Melanocyte of skin (primary cell): ENCODE measurements at places on chromosomes 1 and 21. TPM values are rescaled to one million over a fixed set of nuclear protein-coding genes. Genes with fewer than 3 reads are reported as not detected.

The KCNE2 gene
- total RNA-seq, result not detected in 2 replicates

The NBPF6 gene
- total RNA-seq, result 0.15 and 0.33 TPM in 2 replicates

The EXO1 gene
- 14.1 and 15.6 TPM in 2 replicates for total RNA-seq

The RASAL2 gene
- total RNA-seq, result 19.0 and 21.6 TPM in 2 replicates

The CYP4A11 gene
- total RNA-seq, result not detected in 2 replicates

The CCT3 gene
- 719 and 834 TPM in 2 replicates for total RNA-seq

The FAM43B gene
- not detected in 2 replicates for total RNA-seq

The ZDHHC18 gene
- 7.2 and 10.5 TPM in 2 replicates for total RNA-seq

The GLIS1 gene
- under 0.01 and 0.33 TPM in 2 replicates for total RNA-seq

The GFI1 gene
- total RNA-seq, result under 0.01 TPM in 2 replicates
